ENCODE measurements at places on chromosomes 4 and X.

DNA sequence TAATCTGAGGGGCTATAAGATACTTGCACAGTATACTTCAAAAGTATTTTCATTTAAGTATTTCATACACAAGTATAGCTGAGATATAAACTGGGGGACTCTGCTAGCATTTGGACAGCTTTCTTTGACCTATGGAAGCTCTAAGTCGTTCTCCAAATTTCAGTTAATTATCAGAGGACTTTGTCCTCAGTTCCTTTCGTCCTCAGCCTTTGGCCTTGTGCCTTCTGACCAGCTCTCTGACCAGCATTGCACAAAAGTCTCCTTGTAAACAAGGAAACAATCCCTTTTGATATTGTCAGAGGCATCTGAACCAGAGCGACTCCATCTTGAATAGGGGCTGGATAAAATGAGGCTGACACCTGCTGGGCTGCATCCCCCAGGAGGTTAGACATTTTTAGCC lies 464.0 kb upstream of the FAM241A start:
- ATAC-seq: no peak

GRCh38 chrX:100316987-100317386 lies 93.1 kb downstream of the PCDH19 start:
- no peak for ATAC-seq

DNA sequence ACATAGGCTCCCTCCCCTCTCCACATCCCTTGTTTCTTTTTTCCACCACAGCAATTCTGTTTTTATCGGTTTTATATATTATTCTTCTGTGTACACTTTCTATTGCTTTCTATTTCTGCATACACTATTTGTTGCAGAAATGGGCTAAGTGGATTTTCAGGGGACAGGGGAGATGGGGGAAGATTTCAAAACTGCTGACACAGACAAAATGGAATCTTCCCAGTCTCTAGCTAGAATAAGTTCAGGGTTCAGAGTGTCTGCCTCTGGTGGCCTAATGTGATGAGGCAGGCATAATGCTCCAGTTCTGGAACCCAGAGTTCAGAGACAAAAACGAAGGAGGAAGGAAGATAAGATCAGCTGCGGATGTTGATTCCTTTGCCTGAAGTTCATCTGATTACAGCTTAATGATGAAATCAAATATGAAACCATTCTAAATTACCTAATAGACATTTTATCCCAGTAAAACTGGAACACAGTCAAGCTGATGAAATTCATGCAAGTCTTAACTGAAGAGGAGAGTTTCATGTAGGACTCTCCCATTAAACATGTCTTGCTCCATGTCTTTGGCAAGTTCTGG lies 447.1 kb downstream of the AFF2 start:
- ATAC-seq: no peak

GRCh38 chr4:13202701-13203100 lies 281.4 kb downstream of the RAB28 start:
- ATAC-seq: peak; percentile 77

DNA sequence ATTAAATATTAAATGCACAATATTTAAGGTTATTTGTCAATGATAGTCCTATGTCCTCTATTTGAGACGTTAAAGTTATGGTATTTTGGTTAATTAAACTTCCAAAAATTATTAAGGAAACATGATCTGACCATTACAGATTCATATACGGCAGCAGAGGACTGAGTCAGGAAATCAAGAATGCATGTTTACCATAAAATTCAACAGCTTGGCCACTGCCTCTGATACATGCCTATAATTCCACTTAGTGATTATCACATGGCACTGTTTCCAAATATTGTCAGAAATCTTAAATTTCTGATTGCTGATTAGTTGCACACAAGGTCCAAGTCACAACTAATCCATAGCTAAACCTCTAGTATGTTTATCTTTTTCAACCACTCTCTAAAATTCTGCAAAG lies 232.2 kb upstream of the UGT8 start:
- no peak for ATAC-seq

DNA sequence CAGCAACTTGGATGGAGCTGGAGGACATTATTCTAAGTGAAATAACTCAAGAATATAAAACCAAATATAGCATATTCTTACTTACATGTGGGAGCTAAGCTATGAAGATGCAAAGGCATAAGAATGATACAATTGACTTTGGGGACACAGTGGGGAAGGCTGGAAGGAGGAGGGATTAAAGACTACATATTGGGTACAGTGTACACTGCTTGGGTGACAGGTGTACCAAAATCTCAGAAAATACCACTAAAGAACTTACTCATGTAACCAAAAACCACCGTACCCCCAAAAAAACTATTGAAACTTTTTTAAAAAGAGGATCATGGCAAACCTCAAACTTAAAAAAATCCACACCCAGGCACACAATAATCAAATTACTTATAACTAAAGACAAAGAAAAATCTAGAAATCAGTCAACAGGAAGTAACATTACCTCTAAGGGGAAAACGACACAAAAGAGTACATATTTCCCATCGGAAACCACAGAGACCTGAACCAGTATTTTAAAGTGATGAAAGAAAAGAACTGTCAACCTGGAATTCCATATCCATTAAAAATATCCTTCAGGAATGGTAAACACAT lies 241.8 kb downstream of the PRDM5 start:
- no peak for ATAC-seq

- ATAC-seq: no peak
Measured at GRCh38 chrX:626745-627509, 3.7 kb upstream of the SHOX start.
